ENCODE measurements at places on chromosomes 16 and 17. TPM values are rescaled to one million over a fixed set of nuclear protein-coding genes. Genes with fewer than 3 reads are reported as not detected.

The CHD9 gene
- 19.2 TPM for total RNA-seq

The SNAI3 gene
- 2.0 TPM for total RNA-seq

The KRT17 gene
- total RNA-seq = 80.8 TPM

The KRT14 gene
- total RNA-seq = 2.5 TPM

The RHBDL1 gene
- total RNA-seq = 18.1 TPM

The ATP2A1 gene
- total RNA-seq = 8.3 TPM

The GNGT2 gene
- 7.4 TPM for total RNA-seq

The SLC5A11 gene
- total RNA-seq = 3.7 TPM

The TBC1D28 gene
- total RNA-seq = not detected

The LRRC36 gene
- not detected for total RNA-seq

The CHST6 gene
- total RNA-seq = 4.8 TPM

The PDP2 gene
- total RNA-seq = 17.4 TPM

The PSKH1 gene
- total RNA-seq = 25.8 TPM

The CCL11 gene
- not detected for total RNA-seq

The HBM gene
- total RNA-seq = not detected

The CD300E gene
- total RNA-seq = not detected

The OR1A2 gene
- total RNA-seq = not detected

The SLC6A2 gene
- 0.50 TPM for total RNA-seq

The CDK5R1 gene
- total RNA-seq = 1.8 TPM

The ZG16B gene
- 23.4 TPM for total RNA-seq

The KIAA0513 gene
- 4.3 TPM for total RNA-seq

The ABCA8 gene
- total RNA-seq = not detected

Measured in PC-9 (cell line).